ENCODE measurements at places on chromosomes 5 and 9. TPM values are rescaled to one million over a fixed set of nuclear protein-coding genes. Genes with fewer than 3 reads are reported as not detected.
A peak's percentile ranks its signal among the peaks of the same experiment; 100 is the strongest.

DNA sequence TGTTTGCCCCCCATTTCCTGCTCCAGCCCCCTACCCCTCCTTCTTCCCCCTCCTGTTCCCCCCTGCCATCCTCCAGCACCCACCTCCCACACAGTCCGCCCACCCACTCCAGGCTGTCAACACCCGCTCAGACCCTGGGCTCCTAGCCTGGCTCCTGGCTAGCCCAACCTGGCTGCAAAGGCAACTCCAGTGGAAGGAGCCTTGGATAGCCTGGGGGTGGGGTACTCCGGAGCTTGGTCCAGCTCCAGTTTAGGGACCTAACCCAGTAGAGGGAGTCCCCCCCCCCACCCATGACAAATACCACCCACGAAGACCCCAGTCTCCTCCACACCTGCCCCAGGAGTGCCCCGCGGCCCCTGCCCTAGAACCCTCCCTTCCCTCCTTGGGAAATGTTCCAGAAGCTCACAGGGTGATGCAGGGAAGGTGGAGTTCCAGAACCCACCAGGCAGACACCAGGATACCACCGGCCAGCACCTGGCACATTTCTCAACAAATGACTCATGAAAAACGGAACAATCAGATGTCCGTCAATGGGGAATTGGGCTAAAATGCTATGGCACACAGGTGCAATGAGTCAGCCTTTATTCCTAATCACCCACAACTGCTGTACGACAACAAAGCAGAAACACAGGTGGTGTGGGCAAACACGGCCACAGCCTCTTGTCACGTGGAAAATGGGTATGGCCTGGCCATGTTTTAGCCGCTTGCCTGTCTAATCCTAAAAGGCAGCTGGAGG, 901 bp upstream of the SLC12A7 start:
- DNase-seq, result no peak

The SH3TC2 gene
- 1.2 TPM for polyA plus RNA-seq

DNA sequence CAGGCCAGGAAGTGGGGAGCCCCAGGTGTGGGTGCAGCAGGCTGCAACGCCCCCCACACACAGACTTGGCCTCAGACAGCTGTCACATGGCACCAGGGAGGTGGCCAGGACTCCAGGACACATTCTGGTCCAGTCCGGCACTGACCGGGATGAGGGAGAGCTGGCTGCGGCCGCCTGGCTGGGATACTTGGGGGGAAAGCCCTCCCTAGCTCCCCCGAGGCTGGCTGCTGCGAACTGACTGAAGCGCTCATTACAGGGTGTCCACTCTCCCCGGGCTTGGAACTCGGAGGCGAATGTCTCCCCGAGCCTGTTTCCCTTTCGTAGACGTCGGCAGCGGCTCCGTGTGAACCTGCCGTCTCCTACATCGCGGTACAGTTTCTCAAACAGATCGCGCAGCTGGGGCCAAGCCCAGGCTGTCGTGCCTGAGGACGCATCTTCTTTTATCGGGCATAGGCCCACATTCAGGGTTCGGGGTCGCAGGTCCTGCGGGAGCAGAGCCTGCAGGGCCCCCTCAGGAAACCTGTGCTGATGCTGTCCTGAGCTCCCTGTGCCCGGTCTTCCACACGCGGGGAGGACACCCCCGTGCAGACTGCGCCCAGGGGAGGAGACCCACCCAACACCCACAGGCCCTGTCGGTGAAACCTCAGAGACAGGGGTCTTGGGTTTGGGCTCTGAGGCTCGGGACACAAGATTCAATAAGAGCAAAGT, 19.8 kb downstream of the NACC2 start:
- DNase-seq, result no peak

DNA sequence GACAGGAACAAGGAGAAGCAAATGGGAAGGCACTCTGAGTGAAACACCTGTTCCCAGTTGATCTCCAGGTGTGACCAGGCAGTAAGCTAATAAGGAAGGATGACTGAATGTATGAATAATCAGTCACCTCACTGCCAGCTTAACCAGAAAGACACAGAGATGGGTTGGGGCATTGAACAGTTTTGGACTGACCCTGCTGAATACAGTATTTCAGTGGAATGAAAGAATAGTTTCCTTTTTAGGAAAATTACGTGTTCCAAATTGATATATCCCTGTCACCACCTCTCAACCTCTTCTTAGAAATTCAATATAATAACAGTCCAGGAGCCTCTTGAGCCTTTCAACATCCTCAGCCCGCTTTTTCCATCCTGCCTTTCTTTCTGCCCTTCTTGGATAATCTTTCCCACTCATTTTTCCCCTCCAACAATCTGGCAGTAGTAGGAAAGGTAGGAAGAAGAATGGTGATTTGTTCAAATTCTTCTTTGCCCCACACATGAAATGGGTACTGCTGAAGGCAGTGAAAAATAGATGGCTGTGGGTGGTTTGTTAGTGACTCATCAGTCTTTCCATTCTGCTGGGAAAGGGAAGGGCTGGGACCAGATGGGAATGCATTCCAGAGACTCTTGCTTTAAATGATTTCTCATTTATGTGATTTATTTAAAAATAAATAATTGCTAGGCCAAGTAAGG, 117.9 kb downstream of the ZSWIM6 start:
- DNase-seq, result no peak

DNA sequence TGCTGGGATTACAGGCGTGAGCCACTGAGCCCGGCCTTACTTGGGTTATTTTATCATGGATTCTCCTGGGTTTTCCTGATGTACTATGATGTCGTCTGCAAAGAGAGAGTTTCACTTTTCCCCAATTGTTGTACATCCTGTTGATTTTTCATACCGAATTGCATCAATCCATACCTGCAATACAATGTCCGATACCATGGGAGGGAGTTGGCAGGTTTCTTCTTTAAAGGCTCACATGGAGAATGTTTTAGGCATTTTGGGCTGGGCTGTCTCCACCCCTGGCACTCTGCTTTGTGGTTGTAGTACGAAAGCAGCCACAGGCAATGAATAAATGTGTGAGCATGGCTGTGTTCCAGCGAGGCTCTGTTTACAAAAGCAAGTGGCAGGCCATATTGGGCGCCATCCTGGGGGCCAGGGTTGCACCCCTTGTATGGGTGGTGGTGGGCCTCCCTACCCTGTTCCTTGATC, 35.1 kb upstream of the EXOC3 start:
- DNase-seq, result no peak

GRCh38 chr9:136292591-136293448, 11.1 kb downstream of the CCDC187 start:
- no peak for DNase-seq

DNA sequence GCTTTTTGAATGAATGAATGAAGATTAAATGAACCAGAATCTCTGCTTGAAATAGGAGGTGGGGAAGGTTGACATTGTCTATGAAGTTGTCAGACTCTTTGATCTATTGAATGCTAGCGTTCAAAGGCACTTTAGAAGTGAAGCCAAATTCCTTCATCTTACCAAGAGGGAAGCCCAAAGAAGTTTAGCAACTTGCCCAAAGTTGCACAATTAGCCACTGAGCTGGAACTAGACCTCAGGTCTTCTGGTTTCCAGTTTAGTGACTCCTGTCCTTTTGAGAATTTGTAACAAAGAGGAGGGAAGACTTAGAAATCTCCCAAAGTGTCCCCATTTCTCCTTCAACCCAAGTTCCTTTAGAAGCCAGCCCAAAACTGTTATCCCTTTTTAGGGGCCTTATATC, 20.7 kb upstream of the SLC1A3 start:
- DNase-seq, result no peak

DNA sequence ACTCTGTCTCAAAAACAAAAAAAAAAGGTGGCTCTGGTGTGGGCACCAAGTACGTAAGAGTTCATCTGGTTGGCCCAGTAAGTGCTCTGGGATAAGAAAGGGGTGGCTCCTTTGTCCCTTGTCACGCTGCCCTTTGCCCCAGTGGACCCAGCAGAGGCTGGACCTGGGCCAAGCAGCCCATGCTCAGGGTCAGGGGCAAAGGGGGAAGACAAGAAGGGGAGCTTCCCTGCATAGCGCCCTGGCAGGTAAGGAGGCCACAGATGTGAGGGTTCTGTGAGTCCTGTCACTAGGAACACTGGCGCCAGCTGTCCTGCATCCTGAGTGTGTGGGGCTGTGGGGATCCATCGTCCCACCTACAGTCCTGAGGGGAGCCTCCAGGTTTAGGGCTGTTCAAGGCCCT, 65.3 kb downstream of the GADD45G start:
- DNase-seq, result no peak

- no peak for DNase-seq
Observed at GRCh38 chr5:81853030-81853357, 102.1 kb upstream of the SSBP2 start.

GRCh38 chr9:1709347-1709746, 305.8 kb upstream of the SMARCA2 start:
- DNase-seq, result no peak

DNA sequence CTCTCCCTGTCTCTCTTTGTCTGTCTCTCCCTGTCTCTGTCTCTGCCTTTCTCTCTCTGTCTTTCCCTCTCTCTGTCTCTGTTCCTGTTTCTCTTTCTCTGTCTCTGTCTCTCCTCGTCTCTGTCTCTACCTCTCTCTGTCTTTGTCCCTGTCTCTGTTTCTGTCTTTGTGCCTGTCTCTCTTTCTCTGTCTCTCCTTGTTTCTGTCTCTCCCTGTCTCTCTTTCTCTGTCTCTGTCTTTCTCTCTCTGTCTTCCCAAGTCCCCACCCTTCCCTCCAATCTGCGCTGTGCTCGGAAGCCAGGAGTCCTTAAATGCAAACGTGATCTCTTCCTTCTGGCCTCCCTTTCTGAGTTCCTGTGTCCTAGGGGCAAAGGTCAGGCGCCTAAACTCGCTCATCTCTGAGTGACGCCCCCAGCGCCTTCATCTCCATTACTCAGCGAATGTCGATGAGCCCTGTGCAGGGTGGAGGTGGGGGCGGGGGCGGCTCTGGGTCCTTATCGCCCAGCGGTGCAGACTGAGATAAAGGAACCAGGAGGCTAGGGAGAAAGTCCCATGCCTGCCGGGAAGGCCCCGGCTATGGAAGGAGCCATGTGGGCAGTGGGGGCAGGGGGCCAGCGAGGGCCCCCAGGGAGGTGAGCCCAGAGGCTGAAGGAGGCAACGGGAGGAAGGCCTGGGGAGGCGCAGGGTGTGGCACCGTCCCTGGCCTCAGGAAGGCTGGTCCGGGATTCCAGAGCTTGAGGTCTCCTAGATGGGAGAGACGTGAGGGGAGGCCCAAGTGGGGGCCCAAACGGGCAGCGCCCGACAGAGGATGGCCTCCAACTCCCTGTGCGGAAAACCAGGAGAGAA, 1.5 kb upstream of the SLC6A19 start:
- DNase-seq, result no peak

DNA sequence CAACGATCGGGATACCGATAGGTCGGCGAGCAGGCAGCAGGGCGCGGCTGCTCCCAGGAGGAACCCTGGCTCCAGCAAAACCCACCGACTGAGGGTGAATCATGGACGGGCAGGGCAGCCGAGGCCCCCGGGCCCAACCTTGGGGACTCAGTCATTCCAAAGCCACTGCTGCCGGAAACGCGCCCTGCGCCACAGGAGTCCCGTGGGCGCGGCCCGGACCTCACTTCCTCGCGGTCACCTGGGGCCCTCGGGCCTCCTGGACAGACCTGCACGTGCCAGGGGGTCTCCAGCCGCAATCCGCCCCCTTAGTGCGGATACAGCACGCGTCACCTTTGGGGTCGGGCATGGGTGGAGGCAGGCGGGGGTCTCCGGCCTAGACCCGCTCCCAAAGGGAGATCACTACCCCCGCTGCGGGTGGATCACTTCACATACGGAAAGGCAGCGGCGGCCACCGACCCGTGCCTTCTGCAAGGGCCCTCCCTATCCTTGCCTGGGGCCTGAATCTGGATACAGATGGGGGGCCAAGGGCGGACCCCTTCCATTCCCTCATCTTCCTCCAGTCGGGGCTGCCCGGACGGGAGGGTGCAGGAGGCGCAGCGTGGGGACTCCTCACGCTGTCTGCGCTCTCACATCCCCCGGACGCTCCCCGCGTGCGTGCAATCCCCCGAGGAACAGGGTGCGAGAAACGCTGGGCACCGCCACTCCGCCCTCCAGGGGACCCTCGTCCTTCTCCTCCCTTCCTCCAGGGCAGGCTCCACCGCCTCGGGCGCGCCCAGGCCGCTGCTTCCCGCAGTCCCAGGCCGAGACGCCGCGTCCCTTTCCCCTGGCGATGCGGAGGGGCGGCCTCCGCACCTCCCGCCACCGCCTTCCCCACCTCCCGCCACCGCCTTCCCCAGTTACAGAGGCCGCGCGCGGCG, 586 bp downstream of the TXN start:
- DNase-seq, result peak; percentile 34

GRCh38 chr9:21873540-21874221, 71.2 kb downstream of the MTAP start:
- no peak for DNase-seq

DNA sequence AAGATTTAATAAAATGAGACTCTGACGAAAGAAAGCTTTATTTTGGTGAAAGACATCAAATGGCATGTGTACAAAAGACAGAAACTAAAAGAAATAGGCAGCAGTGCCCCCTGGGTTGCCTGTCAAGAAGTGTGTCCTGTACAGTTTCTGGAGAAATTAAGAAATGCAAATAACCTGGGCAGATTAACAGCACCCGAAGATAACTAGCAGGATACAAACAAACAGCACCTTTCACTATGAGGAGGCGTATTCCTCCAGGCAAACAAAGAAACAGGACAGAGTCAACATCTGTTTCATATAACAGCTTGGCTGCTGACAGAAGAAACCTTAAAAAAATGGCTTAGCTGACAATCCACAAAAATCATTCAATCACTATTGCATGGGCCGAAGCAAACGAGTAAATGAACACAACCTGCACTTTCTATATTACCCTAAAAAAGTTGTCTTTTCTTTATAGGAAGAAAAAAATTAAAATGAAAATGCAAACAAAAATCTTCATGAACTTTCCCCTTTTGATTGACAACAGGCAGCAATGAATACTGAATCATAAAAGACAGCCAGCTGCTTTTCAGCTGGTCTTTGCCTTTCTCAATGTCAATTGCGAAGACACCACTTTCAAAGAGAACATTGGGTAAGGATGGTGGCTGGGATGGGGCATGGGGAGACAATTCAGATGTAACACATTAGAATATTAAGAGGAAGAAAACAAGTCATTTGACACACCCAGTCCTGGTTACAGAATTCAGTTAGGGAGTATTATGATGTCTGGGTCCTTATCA, 162.1 kb downstream of the ARL15 start:
- no peak for DNase-seq

DNA sequence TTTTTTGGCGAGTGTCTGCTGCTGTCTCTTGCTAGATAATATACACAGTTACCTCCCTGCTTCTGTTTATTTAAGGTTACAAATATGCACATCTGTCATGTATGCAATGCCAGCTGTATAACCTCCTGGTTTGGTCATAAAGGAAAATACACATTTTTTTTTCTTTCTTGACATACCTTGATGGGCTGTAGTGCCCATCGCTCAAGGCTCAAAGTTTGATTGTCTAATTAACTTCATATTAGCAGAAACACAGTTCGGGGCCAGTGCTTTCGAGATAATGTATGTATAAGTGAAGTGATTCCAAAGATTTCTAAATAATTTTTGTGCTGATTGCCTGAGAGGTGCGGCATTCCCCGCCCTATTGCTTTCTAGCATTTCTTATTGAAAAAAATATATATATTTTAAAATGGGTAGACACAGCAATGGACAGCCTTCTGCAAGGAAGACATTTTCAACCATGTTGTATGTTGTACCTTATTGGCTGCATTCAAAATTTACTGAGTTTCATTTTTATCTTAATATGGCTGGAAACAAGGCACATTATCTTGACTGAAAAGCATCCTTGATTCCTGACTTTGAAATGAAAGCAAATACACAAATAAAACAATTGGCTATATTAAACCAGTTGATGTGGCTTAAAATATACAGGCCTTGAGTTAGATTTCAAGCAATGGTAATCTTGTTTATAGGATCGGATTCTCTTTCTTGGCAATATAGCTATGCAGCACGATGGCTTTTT, 206.2 kb downstream of the MEF2C start:
- DNase-seq, result no peak
